Progenitor cell of endocrine pancreas (in vitro differentiated cells): ENCODE measurements at places on chromosomes 1 and 21. TPM values are rescaled to one million over a fixed set of nuclear protein-coding genes. Genes with fewer than 3 reads are reported as not detected.

The FCRL6 gene
- total RNA-seq = not detected in 2 replicates

The IVL gene
- not detected in 2 replicates for total RNA-seq

The SPRR3 gene
- total RNA-seq = not detected in 2 replicates

The KCNJ6 gene
- total RNA-seq = 3.3 TPM in 2 replicates

The TINAGL1 gene
- 2.6 and 4.4 TPM in 2 replicates for total RNA-seq

The WDR77 gene
- 91.2 and 93.6 TPM in 2 replicates for total RNA-seq

The CELA3B gene
- total RNA-seq = 0.58 TPM in 1 of 2 replicates, not detected in the other

The IL12RB2 gene
- not detected in 2 replicates for total RNA-seq

The DISP1 gene
- 9.1 and 9.3 TPM in 2 replicates for total RNA-seq

The ANKRD45 gene
- 1.2 and 1.5 TPM in 2 replicates for total RNA-seq

The OPRD1 gene
- 0.67 and 0.71 TPM in 2 replicates for total RNA-seq

The S100A12 gene
- not detected in 2 replicates for total RNA-seq

The TMEM269 gene
- 0.42 and 0.48 TPM in 2 replicates for total RNA-seq

The LSS gene
- total RNA-seq = 145 and 147 TPM in 2 replicates

The BATF3 gene
- total RNA-seq = 0.53 and 0.55 TPM in 2 replicates

The OR2L13 gene
- total RNA-seq = not detected in 2 replicates

The GFI1 gene
- 0.17 and 0.31 TPM in 2 replicates for total RNA-seq

The USH2A gene
- 0.55 and 0.78 TPM in 2 replicates for total RNA-seq

The TNFRSF18 gene
- 0.48 TPM in 1 of 2 replicates, not detected in the other for total RNA-seq

The TRIM46 gene
- 21.1 and 25.7 TPM in 2 replicates for total RNA-seq

The WLS gene
- total RNA-seq = 123 and 140 TPM in 2 replicates

The PLA2G2A gene
- total RNA-seq = 2.0 and 2.4 TPM in 2 replicates

The LRRC71 gene
- total RNA-seq = not detected in 2 replicates

The SPRR5 gene
- not detected in 2 replicates for total RNA-seq

The IFI44L gene
- total RNA-seq = not detected in 2 replicates

The LY9 gene
- total RNA-seq = not detected in 2 replicates

The STK40 gene
- total RNA-seq = 34.6 and 42.0 TPM in 2 replicates

The MSH4 gene
- 0.55 and 0.57 TPM in 2 replicates for total RNA-seq

The CAPN9 gene
- total RNA-seq = 6.4 and 8.7 TPM in 2 replicates

The LRRC40 gene
- 27.4 and 28.7 TPM in 2 replicates for total RNA-seq

The CDC20 gene
- 49.4 and 50.9 TPM in 2 replicates for total RNA-seq

The KCNK1 gene
- 9.4 and 9.7 TPM in 2 replicates for total RNA-seq

The LRRC53 gene
- 0.07 TPM in 1 of 2 replicates, not detected in the other for total RNA-seq

The FAM72D gene
- 1.0 and 1.9 TPM in 2 replicates for total RNA-seq

The DCST1 gene
- total RNA-seq = not detected in 2 replicates

The MPL gene
- 0.31 TPM in 1 of 2 replicates, not detected in the other for total RNA-seq

The PERM1 gene
- total RNA-seq = not detected in 2 replicates

The C1orf116 gene
- total RNA-seq = 31.3 and 31.9 TPM in 2 replicates

The PTAFR gene
- 0.19 and 0.27 TPM in 2 replicates for total RNA-seq

The RXFP4 gene
- total RNA-seq = not detected in 2 replicates

The TSTD1 gene
- 52.0 and 54.7 TPM in 2 replicates for total RNA-seq
